CD8-positive, alpha-beta T cell (primary cell): ENCODE measurements at places on chromosomes 2 and 18. TPM values are rescaled to one million over a fixed set of nuclear protein-coding genes. Genes with fewer than 3 reads are reported as not detected.

Gene STARD6
- not detected for total RNA-seq

Gene OTOS
- not detected for total RNA-seq

Gene ARL4C
- 484 TPM for total RNA-seq

- peak; percentile 51 for DNase-seq
Measured at GRCh38 chr18:77100751-77101355, 31.7 kb downstream of the MBP start.

- no peak for DNase-seq
Measured at GRCh38 chr2:237268004-237268708, 145.8 kb downstream of the COL6A3 start.

DNA sequence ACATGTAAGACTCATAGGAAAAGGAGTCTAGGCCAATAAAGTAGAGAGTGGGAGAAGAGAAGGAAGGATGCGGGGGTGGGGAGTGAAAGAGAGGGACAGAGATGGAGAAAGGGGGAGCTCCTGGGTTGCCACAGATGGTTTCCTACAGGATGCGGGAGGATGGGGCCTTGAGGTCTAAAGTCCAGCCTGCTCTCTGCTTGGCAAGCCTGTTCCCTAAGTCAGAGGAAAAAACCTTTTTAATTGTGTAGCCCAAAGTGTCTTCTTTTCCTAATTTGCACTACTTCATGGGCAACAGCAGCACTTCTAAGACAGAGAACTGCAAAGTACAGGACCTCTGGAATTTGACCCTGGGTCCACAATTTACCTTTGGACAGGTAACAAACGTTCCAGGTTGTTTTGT lies 1.4 kb upstream of the FAM110C start:
- no peak for DNase-seq

DNA sequence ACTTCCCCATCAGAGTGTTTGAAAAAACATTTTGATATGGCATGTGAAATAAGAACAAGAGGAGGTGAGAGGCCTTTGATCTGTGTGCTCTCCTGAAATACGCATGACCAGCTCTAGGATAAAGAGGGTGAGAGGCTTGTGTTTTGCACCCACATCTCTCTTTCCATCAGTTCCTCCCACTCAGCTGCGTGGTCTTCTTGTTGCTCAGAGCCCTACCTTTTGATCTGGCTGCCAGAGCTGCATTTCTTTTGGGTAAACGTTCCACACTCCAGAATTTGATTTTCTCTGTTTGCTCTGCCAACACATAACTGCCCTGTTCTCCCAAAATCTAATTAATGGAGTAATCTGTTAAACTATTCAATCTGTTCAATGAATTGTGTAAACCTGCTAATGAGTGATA lies 72.0 kb upstream of the FN1 start:
- DNase-seq: no peak
